Sigmoid colon (tissue), 7 donors: ENCODE measurements at places on chromosomes 11 and 22. TPM values are rescaled to one million over a fixed set of nuclear protein-coding genes. Genes with fewer than 3 reads are reported as not detected.

LINC01488 gene
- polyA plus RNA-seq: not detected

OR2AT4 gene
- not detected for polyA plus RNA-seq

LRRC74B gene
- polyA plus RNA-seq: 0.06 TPM

TTLL12 gene
- 83.5 TPM for polyA plus RNA-seq

SORL1 gene
- 3.6 TPM for polyA plus RNA-seq

POU2AF2 gene
- polyA plus RNA-seq: 2.4 TPM

SHANK2 gene
- 3.6 TPM for polyA plus RNA-seq

TSSK2 gene
- not detected for polyA plus RNA-seq

RTN4RL2 gene
- polyA plus RNA-seq: 0.60 TPM

TRIM6 gene
- polyA plus RNA-seq: 1.2 TPM

TOP3B gene
- polyA plus RNA-seq: 18.6 TPM

DNA sequence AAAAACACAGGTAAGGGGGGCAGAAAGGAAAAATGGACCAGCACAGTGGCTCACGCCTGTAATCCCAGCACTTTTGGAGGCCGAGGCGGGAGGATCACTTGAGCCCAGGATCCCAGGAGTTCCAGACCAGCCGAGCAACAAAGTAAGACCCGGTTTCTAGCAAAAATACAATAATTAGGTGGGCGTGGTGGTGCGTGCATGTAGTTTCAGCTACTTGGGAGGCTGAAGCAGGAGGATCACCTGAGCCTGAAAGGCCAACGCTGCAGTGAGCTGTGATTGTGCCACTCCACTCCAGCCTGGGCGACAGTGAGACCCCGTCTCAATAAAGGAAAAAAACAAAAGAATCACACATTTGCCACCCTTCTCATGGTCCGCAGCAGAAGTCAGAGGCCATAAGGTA is 519.4 kb downstream of the BRD1 start:
- DNase-seq: peak; percentile 6

- DNase-seq: no peak
Observed at GRCh38 chr11:78833237-78833636, 258.6 kb upstream of the NARS2 start.

GRCh38 chr11:117936973-117937372 is 7.8 kb upstream of the TMPRSS13 start:
- no peak for DNase-seq

DNA sequence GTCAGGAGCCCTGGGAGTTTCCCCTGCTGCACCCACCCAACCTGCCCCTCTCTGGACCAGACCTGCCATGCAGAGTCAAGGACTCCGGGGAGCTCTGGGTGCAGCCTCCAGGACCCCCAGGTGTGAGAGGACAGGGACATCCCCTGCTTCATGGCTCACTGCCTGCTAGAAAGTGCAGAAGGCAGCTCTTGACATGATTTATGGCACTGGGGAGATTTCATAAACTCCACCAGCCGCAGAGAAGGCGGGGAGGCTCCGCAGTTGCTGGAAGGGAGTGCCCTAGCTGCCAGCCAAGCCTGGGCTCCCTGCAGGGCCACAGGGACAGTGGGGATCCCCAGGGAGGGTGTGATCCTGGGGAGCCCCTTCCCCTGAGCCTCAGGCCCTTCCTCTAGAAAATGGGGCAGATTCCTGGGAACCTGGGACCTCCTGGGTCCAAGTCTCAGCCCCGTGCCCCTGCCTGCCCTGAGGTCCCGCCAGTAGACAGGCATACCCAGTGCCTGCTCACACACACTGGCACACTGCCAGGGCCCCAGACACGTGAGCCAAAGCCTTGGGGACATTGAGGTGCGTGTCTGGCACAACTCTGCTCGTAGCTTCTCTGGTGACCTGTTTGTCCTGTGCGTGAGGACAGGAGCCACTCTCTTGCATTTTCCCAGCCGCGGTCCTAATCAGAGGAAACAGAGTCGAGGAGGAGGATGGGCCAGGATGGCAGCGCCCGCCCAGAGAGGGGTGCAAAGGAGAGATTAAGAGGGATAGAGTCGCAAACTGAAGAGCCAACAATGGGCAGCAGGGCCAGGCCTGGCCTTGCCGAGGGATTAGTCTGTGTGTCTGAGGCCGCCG is 13.8 kb downstream of the CABP7 start:
- DNase-seq: no peak

GRCh38 chr22:22849640-22850610 is 37.7 kb upstream of the IGLL5 start:
- no peak for DNase-seq

DNA sequence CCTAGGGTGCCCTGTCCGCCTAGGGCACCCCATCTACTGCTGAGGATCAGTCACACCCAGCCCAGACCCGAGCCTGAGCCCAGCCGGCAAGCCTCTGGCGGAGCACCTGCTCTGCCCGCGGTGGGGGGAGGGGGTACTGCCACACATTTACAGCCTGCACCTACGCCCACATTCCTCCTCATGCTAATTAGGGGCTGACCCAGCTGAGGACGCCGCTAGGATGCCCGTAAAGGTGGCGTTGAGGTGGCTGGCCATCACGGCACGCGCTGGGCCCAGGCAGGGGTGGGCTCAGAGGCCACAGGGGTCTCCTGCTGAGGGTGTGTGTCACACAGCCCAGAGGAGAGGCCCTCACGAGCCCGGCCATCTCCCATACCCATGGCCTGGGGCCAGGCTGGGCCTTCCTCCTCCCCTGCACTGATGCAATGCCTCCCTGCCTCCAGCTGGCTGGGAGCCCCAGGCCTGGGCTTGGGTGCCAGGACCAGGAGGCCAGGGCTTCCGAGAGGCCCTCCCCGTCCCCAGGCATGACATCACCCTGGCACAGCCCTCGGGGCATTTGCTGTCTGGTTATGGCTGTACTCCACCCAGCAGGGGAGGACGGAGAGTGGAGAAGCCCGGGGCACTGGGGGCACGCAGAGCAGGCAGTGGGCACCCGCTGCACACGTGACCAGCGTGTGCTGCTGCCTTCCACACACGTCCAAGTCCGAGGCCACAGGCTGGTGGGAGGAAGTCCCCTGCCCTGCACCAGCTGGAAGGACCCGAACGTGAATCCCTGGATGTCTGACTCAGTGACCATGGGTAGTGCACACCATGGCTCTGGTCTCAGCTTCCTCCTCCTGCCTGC is 12.7 kb downstream of the DUSP8 start:
- DNase-seq: peak; percentile 99

DNA sequence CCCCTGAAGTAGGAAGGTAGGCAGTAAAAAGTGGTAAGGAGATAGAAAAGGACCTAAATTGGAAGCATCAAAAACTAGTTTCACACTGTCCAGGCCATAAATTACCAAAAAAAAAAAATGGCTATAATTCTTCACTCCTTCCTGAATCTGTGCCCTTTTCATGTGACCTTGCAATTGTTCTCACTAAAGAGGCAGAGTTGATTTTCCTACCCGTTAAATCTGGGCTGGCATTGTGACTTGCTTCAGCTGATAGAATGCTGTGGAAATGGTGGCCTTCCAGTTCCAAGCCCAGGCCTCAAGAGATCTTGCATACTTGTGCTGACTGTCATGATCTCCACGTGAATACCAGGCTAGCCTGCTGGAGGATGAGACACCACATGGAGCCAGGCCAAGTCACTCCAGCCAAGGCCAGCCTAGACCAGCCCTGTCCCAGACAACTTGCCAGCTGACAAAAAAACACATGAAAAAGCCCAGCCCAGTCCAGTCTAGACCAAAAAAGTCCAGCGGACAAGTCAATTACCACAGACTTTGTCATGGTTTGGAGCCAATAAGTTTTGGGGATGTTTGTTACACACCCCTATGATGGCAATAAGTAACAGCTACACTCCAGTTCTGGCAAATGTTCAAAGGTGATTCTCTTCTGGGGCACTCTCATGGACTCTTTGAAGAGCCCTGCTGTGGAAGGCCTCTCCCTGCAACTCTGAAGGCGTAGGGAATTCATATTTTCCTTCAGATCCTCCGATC is 51.4 kb upstream of the NUP50 start:
- DNase-seq: no peak

GRCh38 chr11:123020968-123021367 is 39.3 kb upstream of the BSX start:
- no peak for DNase-seq

DNA sequence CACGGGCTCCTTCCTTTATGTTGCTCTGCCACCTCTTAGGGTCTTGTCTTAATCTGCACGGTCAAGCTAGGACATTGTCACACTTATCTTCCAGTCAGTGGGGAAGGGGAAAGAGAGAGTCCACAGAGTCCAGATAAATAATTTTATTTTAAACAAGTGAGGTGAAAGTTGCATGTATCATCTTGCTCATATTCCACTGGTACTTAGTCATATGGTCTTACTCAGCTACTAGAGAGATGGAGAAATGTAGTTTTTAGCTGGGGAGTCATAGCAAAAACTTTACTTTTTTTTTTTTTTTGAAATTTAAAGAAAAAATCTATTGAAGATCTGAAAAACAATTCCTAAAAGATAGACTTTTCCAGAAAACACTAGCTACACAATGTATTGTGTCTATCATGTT is 29.0 kb downstream of the PDE3B start:
- DNase-seq: no peak

- no peak for DNase-seq
Observed at GRCh38 chr11:85517272-85517671, 109.9 kb downstream of the DLG2 start.

DNA sequence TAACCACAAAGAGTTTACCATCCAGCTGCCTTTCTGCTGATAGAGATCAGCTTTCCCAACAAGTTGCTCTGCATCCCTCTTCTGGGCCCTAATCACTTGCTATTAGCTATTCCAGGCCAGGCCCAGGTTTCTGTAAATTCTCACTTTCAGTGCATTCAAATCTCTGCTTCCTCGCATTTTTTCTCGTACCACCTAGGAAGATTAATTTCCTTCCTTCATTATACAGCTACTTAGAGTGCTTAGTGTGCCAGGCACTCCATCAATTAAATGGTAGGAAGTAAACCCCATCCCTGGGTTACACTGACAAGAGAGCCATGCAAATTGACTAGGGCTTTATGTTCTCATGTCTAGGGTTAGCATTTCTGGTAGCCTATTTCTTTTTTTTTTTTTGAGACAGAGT is 9.7 kb downstream of the SIAE start:
- DNase-seq: no peak

- DNase-seq: no peak
Observed at GRCh38 chr11:122745111-122745510, 89.6 kb downstream of the UBASH3B start.

- no peak for DNase-seq
Observed at GRCh38 chr11:101940901-101941520, 24.7 kb upstream of the ANGPTL5 start.

DNA sequence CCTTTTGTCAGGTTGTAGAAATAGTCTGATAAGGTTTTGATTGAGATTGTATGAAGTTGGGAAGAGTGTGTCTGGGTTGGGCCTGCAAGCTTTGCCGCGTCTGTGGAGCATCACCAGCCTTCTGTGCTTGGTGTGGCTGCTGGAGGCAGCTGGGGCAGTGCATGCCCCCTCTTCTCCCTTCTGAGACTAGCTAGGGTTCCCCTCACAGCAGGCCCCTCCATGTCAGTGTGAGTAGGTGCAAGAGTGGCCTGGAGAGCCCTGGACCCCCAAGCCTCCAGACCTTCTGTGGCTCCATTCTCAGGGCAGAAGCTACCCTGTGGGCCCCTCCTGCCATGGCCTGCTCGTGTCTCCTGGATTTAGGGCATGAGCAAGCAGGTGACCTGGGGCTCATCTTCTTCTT is 914.2 kb downstream of the TBC1D22A start:
- DNase-seq: no peak

GRCh38 chr11:62875698-62876478 is 4.8 kb upstream of the SLC3A2 start:
- no peak for DNase-seq

GRCh38 chr11:65516135-65516968 is 8.5 kb upstream of the SCYL1 start:
- DNase-seq: peak; percentile 57

DNA sequence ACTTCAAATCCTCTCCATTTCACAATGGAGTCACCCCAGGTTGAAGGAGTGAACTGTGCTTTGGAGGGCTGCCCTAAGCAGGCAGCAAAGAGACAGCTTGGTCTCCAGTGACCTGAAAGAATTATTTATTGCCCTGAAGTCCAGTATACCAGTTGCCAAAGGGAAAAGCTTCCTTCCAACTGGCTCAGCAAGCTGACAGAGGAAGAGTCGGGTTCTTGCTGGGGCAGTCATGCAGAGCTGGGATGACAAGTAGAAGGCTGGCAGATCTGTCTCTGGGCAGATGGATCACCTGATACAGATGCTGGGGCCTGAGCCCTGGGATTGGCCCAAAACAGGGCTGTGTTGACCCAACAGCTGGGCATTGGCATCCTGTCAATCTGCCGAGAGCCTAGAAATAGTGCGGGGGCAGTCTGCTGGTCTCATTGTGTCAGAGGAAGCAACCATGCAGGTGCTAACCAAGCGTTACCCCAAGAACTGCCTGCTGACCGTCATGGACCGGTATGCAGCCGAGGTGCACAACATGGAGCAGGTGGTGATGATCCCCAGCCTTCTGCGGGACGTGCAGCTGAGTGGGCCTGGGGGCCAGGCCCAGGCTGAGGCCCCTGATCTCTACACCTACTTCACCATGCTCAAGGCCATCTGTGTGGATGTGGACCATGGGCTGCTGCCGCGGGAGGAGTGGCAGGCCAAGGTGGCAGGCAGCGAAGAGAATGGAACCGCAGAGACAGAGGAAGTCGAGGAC is at the start of gene THRSP:
Gene THRSP, plus strand, starts transcription at position 422 of the 742 bp plus-strand sequence. Its CDS starts 21 bp downstream, at position 443.
- DNase-seq: no peak

DNA sequence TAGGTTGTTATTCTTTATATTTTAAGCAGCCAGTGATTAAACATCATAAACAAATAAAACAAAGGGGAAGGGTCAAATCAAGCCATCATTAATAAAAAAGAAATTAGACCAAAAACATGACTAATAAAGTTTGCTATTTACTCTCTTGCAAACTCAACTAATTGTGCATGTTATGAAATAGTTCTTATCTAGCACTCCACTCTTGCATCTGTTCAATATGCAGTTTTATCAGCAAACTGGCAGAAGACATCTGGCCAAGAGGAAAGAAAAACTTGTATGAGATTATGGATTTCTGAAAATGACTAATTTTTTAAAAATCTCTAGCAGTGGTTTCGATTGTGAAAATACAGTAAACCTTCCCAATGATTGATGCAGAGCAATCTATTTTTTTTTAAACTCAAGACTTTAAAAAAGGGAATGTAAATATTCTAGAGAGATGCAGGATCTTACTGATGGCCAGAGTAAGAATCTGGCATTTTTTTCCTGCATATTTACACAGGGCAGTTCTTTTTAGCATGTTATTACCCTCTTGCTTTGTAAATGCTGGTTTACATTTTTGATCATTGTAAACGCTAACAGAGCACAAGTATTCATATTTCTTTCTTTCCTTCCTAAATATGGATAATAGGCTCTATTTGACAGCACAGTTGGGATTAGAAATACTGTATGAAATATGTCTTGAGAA is 83.3 kb downstream of the GRIA4 start:
- DNase-seq: no peak
